SK-N-SH treated with all-trans-retinoic acid at 6 μM for 48 hours (cell line): ENCODE measurements at places on chromosomes 7 and 10.
A peak's percentile ranks its signal among the peaks of the same experiment; 100 is the strongest.

DNA sequence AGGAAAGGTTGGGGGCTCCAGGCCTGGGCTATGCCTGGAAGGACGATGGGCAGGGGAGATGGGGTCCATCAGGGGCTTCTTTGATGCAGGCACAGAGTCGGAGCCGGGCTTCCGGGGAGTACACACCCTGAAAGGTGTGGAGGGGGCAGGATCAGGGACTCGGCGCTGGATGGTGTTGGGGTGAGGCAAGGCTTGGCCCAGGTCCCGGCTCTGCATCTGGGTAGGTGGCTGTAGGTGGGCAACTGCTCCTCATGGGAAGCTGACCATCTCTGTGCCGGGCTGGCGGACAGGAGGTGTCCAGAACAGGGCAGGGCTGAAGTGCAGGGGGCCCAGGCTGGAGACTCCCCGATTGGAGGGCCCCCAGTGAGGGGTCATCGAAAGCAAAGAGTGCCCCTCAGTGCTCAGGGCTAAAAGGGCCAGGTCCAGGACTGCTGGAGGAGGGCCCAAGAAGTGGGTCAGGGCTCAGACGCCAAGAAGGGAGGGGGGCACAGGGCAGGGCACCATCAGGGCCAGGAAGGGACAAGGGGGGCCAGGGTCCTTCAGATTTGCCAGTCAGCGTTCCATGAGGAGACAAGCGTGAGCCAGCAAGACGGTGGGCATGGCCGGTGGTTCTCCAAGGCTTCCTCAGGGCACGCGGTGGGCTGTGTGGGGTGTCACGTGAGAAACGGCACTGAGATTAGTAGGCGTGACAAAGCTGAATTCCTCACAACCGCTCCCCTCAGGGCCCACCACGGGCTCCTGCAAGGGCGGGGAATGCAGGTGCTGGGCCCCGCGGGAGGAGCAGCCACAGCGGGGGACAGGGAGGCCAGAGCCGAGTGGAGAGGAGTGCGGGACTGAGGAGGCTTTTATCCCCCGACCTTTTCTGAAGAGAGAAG, 97.0 kb downstream of the BMS1 start:
- no peak for ATAC-seq

DNA sequence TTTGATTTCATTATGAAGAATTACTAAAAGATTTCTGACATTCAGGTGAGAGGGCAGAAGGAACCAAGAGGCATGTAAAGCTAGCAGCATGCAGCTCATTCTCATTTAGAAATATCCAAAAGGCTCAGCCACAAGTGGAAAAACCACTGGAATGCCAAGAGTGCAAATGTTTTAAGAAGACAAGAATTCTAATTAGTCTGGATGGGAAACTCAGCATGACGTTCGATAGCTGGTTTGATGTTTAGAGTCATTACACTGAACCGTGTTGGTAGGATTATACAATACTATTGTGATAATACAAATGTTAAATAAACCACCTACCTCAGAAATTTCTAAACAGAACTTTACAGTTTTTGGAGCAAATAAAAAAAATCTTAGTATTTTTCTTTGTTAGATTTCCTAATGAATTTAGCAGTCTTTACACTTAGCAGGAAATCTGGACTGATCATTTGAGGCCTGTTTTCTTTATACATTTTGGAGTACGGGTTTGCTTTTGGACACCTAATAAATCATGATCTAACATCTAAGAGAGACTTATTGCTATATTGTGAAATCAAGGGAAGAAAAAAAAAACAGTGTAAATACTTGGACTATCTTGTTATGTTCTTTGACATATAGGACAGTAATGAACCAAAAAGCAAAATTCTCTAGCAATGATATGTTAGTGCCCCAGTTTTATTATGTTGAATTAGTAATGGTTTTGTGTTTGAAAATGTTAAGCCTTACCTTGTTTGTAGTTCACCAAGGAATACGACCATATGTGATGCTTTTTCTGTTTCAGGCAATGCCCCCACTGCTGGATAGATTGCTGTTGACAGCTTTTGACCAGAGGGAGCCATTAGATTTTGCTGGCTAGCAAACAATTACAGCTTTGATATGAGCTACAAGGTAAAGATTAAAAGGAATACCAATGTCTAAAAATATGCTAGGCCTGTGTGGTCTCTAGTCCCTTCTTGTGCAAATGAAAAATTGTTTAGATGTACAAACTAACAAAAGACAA, 354.1 kb upstream of the SEMA3A start:
- ATAC-seq: peak; percentile 69

DNA sequence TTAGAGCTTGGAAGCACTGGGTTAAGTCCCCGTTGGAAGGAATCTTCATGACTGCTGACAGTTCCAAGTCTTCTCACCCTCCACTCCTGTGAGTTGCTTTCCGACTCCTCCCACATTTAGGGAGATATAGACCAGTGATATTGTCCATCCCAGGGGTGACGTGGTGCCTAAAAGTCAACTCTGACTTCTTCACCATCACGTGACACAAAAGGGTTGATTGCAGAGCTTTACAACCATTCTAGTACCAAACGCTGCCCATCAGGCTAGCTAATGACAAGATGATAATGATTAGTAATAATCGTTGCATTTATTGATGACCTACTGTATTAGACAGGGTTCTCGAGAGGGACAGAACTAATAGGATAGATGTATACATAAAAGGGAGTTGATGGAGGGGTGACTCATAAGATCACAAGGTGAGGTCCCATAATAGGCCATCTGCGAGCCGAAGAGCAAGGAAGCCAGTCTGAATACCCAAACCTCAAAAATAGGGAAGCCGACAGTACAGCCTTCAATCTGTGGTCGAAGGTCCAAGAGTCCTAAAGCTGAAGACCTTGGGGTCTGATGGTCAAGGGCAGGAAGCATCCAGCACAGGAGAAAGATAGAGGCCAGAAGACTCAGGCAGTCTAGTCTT, 85.3 kb upstream of the CARD11 start:
- ATAC-seq: no peak

DNA sequence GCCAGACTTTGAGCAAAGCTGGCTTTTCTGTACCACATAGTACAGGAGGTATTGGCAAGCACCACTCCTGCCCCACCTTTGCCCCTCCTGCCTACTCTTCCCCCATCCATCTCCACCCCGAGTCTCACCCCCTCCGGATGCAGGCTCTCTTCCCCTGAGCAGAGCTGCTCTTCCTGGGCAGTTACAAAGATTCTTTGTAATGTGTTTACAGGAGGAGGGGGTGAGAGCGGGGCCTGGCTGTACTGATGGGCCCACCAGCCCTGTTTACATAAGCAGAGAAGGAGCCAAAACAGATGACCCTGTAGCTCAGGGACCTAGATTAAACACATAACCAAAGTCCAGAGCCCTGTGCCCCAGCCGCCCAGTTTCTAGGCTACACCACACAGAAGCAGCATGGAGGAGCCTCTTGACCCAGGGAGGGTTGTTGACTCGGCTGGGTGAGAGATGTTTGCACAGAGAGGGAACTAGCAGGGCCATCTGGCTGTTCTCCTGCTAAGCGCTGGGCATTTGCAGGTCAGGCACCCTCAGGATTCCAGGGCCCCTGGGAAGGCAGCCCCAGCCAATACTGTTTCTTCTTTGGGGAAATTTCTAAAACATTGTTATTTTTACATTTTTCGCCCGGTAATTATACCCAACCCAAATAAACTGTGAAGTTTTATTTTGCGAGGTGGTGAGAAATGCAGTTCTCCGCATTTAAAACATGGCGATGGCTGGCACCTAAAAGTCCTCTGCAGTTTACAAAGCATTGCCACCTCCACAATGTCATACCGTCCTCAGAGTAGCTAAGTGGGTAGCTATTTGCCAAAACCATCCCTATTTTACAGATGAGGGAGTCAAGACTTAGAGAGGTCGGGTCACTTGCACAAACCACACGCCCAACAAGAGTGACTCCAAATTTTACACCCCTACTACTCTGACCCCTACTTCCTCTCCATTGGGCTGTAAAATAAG, 11.4 kb upstream of the ZKSCAN1 start:
- ATAC-seq: no peak; the same call in 2 of the 3 replicates

DNA sequence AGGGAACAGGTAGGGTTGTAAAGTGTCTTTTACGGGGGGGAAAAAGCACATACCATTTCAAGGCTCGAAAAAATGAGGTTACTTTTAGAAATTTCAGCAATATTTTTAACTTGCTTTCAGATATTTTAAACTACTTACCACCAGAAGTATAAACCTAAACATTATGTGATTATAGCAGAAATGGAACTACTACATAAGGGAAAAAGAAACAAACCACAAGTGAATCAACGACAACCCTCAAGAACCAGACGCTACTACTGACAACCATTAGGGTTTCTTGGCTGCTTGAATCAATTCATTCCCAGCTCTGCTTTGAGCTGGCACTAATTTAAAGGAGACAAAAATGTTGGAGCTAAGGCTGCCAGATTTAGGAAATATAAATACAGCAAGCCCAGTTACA, 80.1 kb downstream of the ZFAND4 start:
- ATAC-seq: no peak

GRCh38 chr7:107902381-107902780, 11.4 kb downstream of the DLD start:
- ATAC-seq: peak; percentile 84

GRCh38 chr7:1946025-1946772, 276.1 kb downstream of the ELFN1 start:
- no peak for ATAC-seq

DNA sequence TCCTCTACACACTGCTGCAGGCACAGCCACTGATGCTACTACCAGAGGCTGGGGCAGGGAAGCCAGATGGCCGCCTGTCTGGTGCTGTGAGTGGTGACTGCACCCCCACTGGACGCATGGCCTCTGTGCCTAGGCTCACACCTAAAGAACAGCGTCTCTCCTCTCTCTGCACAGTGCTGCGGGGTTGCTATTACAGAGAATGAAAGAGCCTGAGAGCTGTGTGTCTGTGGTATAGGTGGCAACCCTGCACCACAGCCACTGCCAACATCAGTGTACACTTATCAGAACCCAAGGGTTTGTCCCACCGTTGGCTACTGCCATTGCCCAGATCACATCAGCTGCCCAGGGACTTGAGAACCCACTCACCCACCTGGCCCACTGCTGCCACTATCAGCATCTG, 4.1 kb upstream of the IFIT2 start:
- ATAC-seq: no peak
